Muscle of arm (tissue), 14 donors: ENCODE measurements at places on chromosomes 7 and 10.

DNA sequence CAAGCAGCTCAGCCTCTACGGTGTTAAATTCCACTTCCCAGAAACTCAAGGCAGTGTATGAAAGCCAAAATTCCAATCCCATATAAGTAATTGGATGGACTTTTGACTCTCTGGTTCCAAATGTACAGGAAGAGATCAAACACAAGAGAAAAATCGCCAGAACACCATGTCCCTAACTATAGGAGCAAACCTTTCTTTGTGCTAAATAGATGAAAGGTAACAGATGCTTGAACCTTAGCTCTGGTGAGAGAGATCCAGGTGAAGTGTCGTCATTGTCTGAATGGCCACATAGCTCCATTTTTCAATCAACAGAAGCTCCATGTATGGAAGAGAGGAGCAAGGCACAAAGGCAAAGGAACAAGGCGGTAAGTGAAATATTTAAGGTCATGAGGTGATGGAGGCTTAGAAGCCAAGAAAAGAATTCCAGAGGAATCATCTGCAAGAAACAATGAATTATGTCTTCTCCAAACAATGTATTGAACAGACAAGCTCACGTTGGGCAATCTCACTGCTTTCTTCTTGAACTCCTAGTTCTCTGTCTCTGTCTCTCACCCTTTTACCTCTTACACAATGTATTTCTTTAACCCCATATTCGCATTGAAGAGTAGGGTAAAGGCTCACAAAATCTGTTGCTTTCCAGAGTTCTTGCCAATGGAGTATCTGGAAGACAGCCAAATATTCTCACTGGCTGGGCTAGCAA lies 585.1 kb downstream of the GATA3 start:
- peak; percentile 58 for DNase-seq

DNA sequence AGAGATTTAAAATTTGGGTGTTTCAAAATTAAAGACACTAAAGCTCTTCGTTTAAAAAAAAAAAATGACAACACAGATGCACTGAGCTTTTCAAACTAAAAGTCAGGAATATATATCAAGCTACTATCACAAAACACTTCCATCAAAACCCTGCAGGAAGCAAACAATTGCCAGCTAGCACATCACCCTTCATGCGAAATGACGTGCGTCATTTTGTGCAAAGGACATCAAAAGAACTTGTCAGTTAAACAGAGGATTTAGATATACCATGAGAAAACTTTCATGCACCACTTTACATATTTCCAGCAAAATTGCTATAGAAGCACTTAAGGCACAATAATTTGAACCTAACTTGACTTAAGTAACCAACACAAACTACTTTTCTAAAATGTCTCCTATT lies 264.7 kb downstream of the GRM8 start:
- no peak for DNase-seq

GRCh38 chr7:31805209-31805818 lies 118.3 kb downstream of the PPP1R17 start:
- no peak for DNase-seq

DNA sequence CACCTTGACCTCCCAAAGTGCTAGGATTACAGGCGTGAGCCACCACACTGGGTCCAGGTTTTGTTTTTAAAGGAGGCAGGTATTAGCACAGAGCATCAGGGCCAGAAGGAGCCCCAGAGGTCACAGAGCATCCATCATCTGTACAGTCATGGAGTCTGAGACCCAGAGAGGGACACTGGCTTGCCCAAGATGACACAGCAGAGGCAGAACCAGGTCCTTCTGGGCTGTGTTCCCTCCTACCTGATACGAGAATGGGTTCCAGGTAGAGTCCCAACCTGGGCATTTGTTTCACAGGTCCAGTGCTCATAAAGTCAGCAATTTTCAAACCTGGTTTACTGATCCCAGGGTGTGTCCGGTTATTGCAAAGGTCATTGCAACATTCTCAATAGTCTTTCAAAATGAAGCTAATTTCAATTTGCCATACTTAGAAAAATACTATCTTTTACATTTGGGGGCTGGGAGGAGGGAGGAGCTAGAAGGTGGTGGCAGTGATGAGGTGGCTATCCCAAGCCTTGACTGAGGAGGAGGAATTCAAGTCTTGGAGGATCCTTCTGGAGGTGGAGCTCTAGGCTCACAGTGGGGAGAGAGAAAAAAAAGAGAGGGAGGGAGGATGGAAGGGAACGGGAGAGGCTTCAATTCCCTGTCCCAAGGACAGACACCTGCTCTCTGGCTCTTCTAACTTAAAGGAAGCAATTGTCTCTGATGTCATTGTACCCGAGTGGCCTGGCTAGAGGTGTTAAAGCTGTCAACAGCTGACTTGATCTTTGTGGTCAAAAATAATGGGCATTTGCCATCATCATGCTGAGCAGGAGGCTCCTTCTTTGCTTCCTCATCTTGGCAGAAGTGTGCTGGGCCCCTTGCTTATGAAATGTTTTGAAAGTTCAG lies 8.1 kb downstream of the MXI1 start:
- DNase-seq, result no peak

- DNase-seq, result no peak
Observed at GRCh38 chr10:120613180-120613579, 156.2 kb downstream of the PLPP4 start.

GRCh38 chr7:4738711-4739527 lies 36.5 kb upstream of the AP5Z1 start:
- DNase-seq, result no peak

- DNase-seq, result no peak
Observed at GRCh38 chr7:127891144-127891543, 140.1 kb downstream of the LRRC4 start.

- DNase-seq, result peak; percentile 30
Observed at GRCh38 chr7:13144673-13145072, 457.2 kb downstream of the ARL4A start.

- DNase-seq, result no peak
Observed at GRCh38 chr10:4755286-4755989, 70.6 kb upstream of the AKR1E2 start.
